G401 (cell line): ENCODE measurements at places on chromosomes 12 and 14.

DNA sequence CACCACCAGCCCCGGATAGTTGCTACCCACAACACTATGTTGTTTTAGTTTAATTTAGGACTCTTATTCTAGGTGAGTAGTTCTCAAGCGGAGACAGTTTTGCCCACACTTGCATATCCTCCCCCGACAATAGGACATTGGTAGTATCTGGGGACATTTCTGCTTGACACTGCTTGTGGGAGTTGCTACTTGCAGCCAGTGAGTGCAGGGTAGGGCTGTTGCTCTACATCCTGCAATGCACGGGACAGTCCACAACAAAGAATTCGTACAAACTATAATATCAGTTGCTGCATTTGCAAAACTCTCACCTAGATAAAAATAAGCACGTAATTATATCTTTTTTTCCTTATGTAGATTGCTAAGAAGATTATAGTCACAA lies 111.8 kb upstream of the DNM1L start:
- DNase-seq: no peak

GRCh38 chr12:3658327-3659163 lies 94.4 kb downstream of the CRACR2A start:
- DNase-seq: no peak

- no peak for DNase-seq
These were observed 210.6 kb upstream of the ABCD2 start for GRCh38 chr12:39830171-39830570.

- DNase-seq: no peak
These were observed 42.6 kb upstream of the FOXJ2 start for GRCh38 chr12:7989827-7990491.

DNA sequence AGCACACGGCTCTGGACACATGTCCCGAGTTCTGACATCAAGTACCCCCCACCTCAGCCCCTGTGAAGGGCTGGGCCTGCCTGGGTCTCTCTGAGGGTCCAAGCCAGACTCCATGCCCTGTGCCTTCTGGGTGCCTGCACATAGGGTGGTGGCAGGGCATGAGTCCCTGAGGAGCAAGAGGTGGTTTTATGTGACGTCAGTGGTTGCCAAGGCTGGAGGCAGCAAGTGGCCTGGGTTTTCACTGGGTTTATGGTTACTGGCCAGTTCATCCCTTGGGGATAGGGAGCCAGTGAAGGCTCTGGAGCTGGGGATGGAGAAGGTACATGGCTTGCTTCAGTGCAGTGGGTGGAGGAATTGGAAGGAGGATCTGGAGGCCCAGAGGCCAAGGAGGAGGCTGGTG lies 51.1 kb upstream of the EML1 start:
- DNase-seq: no peak

DNA sequence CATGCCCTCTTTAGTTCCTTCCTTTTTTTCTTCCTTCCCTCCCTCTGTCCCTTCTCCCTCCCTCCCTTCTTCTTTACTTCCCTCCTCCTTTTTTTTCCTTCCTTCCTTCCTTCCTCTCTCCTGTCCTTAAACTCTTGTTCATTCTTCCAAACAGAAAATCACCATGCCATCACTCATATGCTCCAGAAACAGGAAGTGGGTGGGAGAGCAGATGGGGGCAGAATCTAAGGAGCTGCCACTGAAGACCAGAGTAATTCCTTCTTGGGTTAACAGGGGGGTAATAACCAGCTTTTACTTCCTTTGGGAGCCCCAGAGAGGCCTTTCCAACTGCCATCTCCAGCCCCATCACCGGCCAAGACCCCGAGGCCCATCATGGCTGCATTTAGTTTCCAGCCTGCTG lies 51.2 kb downstream of the SVOP start:
- DNase-seq: no peak

DNA sequence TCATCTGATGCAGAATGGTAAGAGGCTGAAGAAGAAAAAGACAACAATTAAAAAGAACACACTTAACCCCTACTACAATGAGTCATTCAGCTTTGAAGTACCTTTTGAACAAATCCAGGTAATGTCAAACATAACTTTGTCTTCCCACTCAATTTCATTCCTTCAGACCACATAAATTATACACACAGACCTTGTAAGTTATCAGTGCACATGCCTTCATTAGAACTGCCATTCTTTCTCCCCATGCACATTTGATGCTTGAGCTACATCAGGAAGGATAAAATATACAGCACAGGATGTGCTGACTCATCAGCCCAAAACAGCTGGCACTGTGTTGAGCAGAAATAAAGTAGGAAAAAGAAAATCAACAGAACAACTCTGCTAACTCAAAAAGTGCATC lies 246.7 kb downstream of the PAWR start:
- no peak for DNase-seq

DNA sequence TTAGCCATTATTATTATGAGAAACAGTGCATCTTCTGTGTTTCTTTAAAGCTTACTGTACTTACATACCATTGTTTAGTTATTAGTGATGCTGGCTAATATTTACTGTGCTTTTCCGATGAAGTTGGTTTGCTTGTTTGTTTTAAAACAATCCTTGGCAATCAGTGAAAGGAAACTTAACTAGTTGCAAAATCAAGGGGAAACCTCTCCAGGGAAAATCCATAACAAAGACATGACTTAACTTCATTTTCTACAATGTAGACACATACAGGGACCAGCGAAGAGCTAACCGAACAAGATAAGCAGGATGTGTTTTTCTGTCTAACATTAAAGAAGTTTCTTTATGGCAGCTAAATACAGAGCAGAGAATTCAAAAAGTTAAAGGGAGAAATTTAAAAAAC lies 102.5 kb upstream of the PARP11 start:
- DNase-seq: no peak
